NCI-H1105 (cell line): ENCODE measurements at places on chromosomes 11 and 22.

DNA sequence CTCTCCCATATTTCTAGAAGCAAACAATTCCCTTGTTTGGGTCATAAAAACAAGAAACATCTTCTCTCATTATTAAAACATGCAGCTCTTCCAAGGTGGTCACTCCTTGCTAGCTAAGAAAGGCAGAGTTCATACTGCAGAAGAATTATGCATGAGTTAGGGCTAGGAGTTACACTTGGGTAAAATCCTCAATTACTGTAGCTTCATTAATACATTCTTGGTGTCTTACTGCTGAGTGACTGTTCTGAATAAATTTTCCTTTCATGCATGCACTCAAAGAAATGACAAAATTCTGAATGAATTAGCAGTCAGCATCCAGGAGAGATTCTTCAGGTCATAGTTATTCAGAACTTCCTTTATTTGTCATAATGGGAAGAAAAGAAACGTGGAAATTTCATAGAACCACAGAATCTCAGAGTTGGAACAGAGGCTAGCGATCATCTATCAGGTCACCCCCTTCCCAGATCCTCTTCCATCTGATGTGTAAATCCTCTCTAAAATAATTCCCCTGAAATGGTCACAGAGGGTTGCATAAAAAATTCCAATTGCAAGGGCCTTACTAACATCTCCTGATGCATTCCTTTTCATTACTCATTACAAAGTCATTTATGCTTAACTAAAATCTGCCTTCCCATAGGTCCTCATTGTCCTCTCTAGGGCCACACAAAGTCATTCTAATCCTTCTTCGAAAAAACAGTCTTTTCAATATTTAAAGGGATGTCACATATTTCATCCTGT is 771.5 kb downstream of the DLG2 start:
- DNase-seq = no peak

DNA sequence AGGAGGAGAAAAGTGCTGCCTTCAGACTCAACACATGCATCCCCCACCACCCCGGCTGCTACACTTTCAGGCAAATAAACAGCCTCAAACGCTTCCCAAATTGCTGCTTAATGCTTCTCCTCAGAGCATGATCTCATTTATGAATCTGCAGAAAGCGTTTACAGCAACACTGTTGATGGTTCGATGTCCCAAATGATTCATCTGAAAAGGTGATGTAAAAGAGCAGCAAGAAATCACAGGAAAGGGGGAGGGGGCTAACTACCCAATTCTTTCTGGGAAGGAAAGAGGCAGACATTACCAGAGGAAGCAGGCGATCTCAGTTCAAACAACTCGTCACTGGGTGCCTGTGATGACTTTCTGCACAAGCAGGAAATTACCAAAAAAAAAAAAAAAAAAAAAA is 119.6 kb downstream of the TENM4 start:
- DNase-seq = no peak

GRCh38 chr11:102990145-102990544 is 34.6 kb upstream of the MMP13 start:
- no peak for DNase-seq

- DNase-seq = no peak
Measured at GRCh38 chr11:12079726-12080556, 30.4 kb upstream of the MICAL2 start.
